Activated T-helper 2 cell treated with anti-CD3 and anti-CD28 coated beads, Interferon-gamma antibody, Interleukin-2, Interleukin-4, amounts not matched to agents 10 μg/mL and 5 μg/mL and 100 μg/mL, durations not matched to agents 14 hours and 24 hours and 36 hours (primary cell): ENCODE measurements at places on chromosomes 6 and 20.

DNA sequence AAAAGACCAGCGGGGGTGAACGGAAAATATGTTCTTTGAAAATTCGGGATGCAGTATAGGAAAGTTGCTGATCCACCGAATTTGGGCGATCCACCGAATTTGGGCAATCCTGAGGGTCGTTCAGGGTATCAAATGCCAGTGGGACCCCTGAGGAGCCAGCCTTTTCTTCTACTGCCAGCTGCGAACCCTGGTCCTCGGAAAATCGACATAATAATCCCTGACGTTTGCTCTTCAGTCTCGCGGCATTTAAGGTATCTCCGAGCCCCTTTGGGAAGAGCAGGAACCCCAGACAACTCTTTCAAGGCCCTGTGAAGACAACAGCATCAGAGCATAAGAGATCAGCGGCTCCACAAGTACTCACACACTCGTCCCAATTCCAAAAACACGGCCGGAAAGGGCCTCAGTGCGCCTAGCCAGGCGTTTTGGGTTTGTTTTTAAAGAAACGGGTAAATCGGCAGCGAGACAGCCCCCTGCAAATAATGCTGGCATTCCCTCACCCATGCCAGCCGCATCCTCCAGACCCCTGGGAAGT lies 1.0 kb downstream of the SIM1 start:
- H3K36me3 ChIP-seq: peaks cover 19% of the 10 kb centered on the region
- H3K27me3 ChIP-seq: peaks cover 90% of the 10 kb centered on the region
- no peak for DNase-seq
- H3K4me3 ChIP-seq: no peak overlapping the region

DNA sequence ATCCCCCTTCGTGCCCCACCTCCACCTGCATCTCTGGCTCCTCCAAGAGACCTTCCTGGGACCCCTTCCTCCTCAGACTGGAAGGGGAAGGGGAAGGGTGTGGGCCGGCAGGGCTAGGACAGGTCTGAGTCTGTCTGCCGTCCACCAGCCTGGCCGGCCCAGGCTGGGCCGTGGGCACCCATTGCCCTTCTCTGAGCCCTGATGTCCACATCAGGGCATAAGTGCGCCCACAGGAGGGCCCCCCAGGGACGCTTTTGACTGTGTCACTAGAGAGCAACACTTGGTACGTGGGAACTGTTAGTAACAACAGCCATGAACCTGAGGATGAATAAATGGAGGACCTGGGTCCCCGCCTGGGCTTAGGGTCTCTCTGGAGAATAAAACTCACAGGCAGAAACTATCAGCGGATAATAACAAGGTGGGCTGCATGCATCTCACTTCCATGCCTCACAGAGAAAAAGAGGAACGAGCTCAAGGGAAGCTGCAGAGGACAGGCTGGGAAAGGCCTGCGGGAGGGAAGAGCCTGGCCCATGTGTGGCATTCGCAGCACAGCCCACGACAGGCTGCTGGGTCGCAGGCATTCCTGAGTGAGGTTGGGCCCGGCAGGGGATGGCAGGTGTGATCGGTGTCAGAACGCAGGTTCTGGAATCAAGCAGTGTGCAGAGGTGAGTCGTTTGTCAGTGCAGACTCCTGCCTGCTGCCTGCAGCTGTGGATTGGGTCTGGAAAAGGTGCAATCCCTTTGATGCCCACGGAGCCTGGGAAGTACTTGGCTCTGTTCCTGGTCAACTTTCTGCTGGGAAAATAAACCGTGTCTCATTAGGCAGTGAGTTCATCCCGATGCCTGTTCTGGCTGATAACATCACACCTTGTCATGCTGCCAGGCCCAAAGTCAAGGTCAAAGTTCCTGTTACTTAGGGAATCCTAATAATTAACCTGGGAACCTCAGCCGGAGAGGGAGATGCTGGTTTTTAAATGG lies 60.9 kb downstream of the BCAS4 start:
- H3K4me3 ChIP-seq: no peak overlapping the region
- no peaks in the 10 kb centered on the region for H3K36me3 ChIP-seq

DNA sequence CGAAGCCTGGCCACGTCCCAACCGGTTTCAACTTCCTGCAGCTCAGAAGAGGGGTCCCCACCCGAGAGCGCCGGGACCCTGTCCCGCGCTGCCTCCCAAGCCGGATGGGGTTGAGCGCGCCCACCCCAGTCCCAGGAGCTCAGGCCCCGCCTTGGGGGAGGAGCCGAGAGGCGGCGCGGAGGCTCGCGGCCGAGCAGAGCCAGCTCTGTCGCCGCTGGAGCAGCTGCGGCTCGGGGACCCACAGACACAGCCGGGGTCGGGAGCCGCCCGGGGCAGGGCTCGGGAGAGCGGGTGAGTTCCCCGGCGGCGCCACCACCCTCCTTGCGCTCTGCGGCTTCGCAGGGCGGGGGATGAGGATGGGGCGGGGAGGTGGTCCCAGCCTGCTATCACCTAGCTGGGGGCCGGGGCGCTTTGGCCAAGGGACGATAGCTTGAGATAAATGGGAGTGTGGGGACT lies at the start of gene PPP1R16B:
TSS of gene PPP1R16B (plus strand) at position 196 of the 456 bp plus-strand sequence. CDS start 30,229 bp downstream, outside the sequence.
- peaks cover 48% of the 10 kb centered on the region for H3K4me1 ChIP-seq
- H3K36me3 ChIP-seq: peaks cover 49% of the 10 kb centered on the region
- peak within 1 kb of the TSS; percentile 98 for H3K27ac ChIP-seq
- no peaks in the 10 kb centered on the region for H3K27me3 ChIP-seq

DNA sequence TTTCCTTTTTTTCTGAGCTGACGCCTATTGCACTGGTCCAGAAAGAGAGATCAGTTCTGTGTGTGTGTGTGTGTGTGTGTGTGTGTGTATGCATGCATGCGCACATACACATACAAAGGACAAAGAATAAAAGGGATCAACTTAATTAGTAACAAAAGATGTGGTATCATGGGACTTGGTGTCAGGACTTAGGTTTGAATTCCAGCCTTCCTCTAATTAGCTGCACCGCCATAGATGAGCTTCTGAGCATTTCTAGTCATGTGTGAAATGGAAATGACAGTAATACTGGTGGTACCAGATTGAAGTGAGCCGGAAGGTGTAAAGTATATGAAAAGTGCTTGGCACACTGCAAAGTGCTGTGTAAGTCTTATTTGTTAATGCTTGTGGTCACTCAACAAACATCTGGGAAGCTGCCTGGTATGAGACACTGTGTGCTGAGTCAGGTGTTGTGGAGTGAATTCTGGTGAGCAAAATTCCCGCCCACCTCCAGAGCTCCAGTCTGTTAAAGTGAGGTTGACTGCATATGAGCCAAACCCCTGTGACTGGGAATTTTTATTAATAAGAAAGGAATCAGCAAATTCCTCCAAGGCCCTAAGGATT lies 12.4 kb downstream of the DAAM2 start:
- no peak overlapping the region for H3K27ac ChIP-seq
- no peaks in the 10 kb centered on the region for H3K4me1 ChIP-seq
- DNase-seq: no peak

- no peak for DNase-seq
- no peak overlapping the region for H3K27ac ChIP-seq
- H3K4me1 ChIP-seq: no peaks in the 10 kb centered on the region
- no peak overlapping the region for H3K4me3 ChIP-seq
- H3K27me3 ChIP-seq: peaks cover 7% of the 10 kb centered on the region
- no peaks in the 10 kb centered on the region for H3K36me3 ChIP-seq
These were observed 75.4 kb downstream of the FILIP1 start for GRCh38 chr6:75418233-75418632.

- H3K27me3 ChIP-seq: peaks cover 18% of the 10 kb centered on the region
- peak; percentile 23 for DNase-seq
- H3K27ac ChIP-seq: no peak overlapping the region
- no peak overlapping the region for H3K4me3 ChIP-seq
- H3K4me1 ChIP-seq: peaks cover 3% of the 10 kb centered on the region
These were observed 95.0 kb upstream of the IFNGR1 start for GRCh38 chr6:137313928-137314855.

GRCh38 chr20:61900011-61900944 lies 165.4 kb downstream of the TAF4 start:
- no peaks in the 10 kb centered on the region for H3K4me1 ChIP-seq
- no peak overlapping the region for H3K4me3 ChIP-seq
- H3K36me3 ChIP-seq: no peaks in the 10 kb centered on the region

DNA sequence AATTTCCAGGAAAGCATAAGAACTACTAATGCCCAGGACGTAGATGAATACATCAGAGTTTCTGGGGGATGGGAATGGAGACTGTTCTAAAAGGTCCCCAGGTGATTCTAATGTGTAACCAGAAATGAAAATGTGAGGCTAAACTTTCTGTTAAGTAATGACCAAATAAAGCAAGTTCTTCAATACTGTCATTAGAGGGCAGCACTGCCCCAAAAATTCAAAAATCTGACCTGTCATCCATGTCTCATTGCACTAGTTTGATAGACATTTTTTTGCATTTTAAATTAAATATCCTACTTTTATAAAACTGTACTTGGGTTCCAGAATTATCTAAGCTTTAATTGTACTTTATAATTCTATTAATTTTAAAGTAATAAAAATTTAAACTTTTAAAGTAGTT lies 94.9 kb downstream of the RFX6 start:
- DNase-seq: no peak
- no peaks in the 10 kb centered on the region for H3K36me3 ChIP-seq
- H3K4me1 ChIP-seq: no peaks in the 10 kb centered on the region
- H3K27ac ChIP-seq: no peak overlapping the region
- no peak overlapping the region for H3K4me3 ChIP-seq
- H3K27me3 ChIP-seq: peaks cover 5% of the 10 kb centered on the region

DNA sequence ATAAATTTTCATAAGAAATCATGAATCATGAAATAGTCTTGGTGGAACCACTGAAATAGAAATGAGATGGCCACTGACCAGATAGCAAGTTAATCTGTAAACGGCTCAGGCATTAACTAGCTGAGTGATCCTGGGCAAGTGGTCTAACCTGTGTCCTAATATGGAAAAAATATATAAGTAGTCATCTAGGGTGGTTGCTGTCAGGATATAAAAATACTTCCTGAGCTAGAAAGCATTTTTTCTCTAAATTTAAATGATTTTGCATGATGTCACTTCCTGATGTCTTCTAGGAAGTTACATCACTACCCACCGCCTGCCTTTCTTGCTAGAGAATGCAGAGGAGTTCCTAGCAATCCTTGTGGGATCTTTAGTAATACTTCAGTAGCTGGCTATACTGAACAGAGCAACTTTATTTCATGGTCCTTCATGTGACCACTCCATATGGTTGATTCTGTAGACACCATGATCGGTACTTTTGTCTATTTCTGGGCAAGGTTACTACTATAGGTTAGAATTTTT lies 228.1 kb upstream of the CEP162 start:
- H3K27me3 ChIP-seq: no peaks in the 10 kb centered on the region
- DNase-seq: no peak
- no peaks in the 10 kb centered on the region for H3K4me1 ChIP-seq

- H3K27ac ChIP-seq: peak overlapping the region; percentile 61
- no peak for DNase-seq
- no peaks in the 10 kb centered on the region for H3K27me3 ChIP-seq
- H3K4me1 ChIP-seq: peaks cover 56% of the 10 kb centered on the region
- H3K36me3 ChIP-seq: peaks cover 29% of the 10 kb centered on the region
These were observed 27.6 kb downstream of the SYNJ2 start for GRCh38 chr6:158009114-158009891.

GRCh38 chr6:5961836-5962235 lies 44.9 kb downstream of the NRN1 start:
- no peak overlapping the region for H3K4me3 ChIP-seq
- H3K27me3 ChIP-seq: peaks cover 20% of the 10 kb centered on the region
- no peak overlapping the region for H3K27ac ChIP-seq
- DNase-seq: no peak

DNA sequence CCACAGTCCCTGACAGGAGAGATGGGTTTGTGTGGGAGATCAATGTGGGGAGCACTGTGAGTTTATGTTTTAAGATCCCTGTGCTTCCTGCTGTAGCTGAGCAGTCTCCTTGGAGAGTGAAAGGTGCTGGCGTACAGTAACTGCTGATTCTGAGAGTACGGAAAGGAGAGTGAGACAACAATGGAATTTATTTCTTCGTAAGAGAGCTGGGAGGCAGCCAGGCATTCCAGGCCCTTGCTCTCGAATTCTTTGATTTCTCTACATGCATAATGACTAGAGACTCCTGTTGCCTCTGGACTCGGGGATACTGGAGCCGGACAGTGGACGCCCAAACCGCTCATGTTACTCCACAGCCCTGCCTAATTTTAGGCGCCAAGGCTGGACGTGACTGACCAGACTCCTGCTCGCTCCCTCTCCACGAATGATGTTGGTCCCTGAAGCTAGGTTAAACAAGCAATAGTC lies 131.0 kb upstream of the PHACTR1 start:
- no peak overlapping the region for H3K4me3 ChIP-seq
- peaks cover 3% of the 10 kb centered on the region for H3K27me3 ChIP-seq
- no peak for DNase-seq
- no peaks in the 10 kb centered on the region for H3K4me1 ChIP-seq
- no peaks in the 10 kb centered on the region for H3K36me3 ChIP-seq

GRCh38 chr20:16846006-16846405 lies 97.8 kb downstream of the OTOR start:
- H3K4me3 ChIP-seq: no peak overlapping the region
- H3K27me3 ChIP-seq: no peaks in the 10 kb centered on the region
- DNase-seq: no peak
- no peaks in the 10 kb centered on the region for H3K36me3 ChIP-seq
- no peaks in the 10 kb centered on the region for H3K4me1 ChIP-seq

GRCh38 chr6:48069280-48069679 lies 41.7 kb downstream of the PTCHD4 start:
- H3K4me1 ChIP-seq: no peaks in the 10 kb centered on the region
- H3K4me3 ChIP-seq: no peak overlapping the region
- peaks cover 23% of the 10 kb centered on the region for H3K27me3 ChIP-seq

GRCh38 chr6:6942831-6943230 lies 164.9 kb upstream of the RREB1 start:
- H3K4me3 ChIP-seq: no peak overlapping the region
- peaks cover 10% of the 10 kb centered on the region for H3K4me1 ChIP-seq
- peak overlapping the region; percentile 23 for H3K27ac ChIP-seq
- peaks cover 3% of the 10 kb centered on the region for H3K27me3 ChIP-seq

GRCh38 chr20:5552154-5552553 lies 198.0 kb upstream of the SHLD1 start:
- H3K27me3 ChIP-seq: no peaks in the 10 kb centered on the region
- H3K36me3 ChIP-seq: peaks cover 83% of the 10 kb centered on the region
- peaks cover 28% of the 10 kb centered on the region for H3K4me1 ChIP-seq
- no peak overlapping the region for H3K27ac ChIP-seq
- DNase-seq: no peak

DNA sequence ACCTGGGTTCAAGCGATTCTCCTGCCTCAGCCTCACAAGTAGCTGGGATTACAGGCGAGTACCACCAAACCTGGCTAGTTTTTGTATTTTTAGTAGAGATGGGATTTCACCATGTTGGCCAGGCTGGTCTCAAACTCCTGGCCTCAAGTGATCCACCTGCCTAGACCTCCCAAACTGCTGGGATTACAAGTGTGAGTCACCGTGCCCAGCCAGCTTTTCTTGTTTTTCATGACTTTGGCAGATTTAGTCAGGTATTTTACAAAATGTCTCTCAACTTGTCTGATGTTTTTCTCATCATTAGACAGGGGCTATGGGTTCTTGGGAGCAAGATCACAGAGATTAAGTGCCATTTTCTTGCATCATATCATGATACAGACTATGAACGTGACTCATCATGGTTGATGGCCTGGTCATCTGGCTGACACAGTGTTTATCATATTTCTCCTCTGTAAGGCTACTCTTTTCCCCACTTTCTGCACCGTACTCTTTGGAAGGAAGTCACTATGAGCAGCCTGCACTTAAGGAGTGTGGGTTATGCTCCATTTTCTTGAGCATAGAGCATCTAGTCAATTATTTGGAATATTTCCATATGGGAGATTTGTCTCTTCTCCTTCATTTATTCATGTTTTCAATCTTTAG lies 67.8 kb downstream of the RNF182 start:
- no peaks in the 10 kb centered on the region for H3K36me3 ChIP-seq
- peaks cover 37% of the 10 kb centered on the region for H3K27me3 ChIP-seq
